ENCODE measurements at places on chromosomes 16 and 17. TPM values are rescaled to one million over a fixed set of nuclear protein-coding genes. Genes with fewer than 3 reads are reported as not detected.

Gene SEPTIN1
- total RNA-seq = 1.3 TPM

Gene KRTAP9-4
- total RNA-seq = not detected

Gene TPPP3
- total RNA-seq = not detected

Gene NTN1
- total RNA-seq = 0.10 TPM

Gene SLC12A3
- not detected for total RNA-seq

Gene IRX5
- 7.8 TPM for total RNA-seq

Gene SAMD14
- not detected for total RNA-seq

Gene TP53TG3D
- not detected for total RNA-seq

Data from MCF 10A (cell line).